T-helper 9 cell (primary cell): ENCODE measurements at places on chromosomes 6 and 20.

GRCh38 chr6:44778513-44778912 lies 391.0 kb downstream of the CDC5L start:
- DNase-seq, result no peak

DNA sequence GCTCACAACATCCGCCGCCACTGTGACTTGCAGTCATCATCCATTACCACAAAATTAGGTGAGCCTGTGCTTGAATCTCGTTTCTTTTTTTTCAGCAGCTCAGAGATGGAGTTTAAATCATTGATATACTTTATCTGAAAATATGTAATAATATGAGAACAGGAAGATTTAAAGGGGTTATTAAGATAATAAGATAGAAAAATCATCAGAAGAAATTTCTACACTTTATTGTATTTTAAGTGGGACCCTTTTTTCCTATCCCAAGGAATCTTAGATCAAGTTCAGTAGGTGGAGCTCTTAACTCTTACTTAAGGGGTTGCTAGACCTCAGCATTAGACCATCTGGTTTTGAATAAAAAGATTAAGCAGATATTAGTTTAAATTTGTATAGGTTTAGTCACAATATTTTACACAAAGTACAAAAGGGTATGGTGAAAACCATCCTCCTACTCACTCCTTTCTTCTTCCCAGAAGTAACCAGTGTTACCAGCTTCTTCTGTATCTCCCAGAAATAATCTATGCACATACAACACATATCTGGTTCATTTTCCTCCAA lies 9.4 kb upstream of the NCOA7 start:
- peak; percentile 32 for DNase-seq

DNA sequence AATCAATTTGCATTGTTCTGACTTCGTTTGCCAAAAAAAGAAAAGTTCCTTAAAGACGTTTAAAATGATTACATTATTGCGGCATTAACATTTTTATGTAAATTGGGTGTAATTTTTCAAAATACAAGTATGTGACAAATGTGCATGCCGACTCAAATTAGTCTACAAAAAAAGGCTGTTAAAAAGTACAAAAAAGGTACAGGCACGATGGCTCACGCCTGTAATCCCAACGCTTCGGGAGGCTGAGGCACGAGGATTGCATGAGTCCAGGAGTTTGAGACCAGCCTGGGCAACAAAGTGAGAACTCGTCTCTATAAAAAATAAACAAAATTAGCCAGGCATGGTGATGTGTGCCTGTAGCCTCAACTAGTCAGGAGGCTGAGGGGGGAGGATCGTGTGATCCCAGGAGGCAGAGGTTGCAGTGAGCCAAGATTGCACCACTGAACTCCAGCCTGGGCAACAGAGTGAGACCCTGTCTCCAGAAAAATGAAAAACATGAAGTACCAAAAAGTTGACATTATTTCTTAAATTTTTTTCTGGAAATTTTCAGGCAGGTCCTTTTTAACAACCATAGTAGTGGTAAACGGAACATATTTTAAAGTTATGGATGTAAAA lies 90.2 kb downstream of the PTPN1 start:
- no peak for DNase-seq

DNA sequence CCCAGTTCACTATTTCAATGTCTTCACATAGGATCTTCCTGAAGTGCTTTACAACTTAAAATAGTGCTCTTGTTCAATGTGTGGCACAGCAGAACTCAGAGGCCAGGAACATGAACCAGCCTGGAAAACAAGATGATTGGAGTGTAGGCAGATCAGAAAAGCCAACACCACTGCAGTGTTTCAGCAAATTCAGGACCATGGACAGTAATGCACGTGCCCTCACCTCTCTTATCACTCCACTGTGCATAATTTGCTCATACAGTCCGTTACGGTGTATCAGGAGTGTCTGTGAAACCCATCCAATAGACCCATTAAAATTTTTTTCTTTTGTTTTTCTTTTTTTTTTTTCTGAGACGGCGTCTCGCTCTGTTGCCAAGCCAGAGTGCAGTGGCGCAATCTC lies 27.6 kb upstream of the HACE1 start:
- no peak for DNase-seq

DNA sequence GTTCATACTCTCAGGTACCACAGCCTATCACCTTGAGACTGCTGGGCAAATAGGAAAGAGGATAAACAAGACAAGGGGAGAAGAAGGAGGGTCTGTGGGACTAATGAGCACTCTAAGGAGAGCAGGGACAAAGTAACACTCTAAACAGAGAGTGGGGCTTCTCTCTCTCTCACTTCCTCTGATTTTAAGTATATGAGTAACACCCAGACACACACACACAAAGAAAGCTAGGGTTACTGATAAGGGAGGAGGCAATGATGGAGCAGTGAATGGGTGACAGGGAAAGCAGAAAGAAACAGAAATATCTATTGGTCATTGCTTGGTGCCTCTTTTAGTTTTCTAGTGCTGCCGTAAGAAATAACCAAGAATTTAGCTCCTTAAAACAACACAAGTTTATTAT lies 96.2 kb upstream of the RNF217 start:
- no peak for DNase-seq

DNA sequence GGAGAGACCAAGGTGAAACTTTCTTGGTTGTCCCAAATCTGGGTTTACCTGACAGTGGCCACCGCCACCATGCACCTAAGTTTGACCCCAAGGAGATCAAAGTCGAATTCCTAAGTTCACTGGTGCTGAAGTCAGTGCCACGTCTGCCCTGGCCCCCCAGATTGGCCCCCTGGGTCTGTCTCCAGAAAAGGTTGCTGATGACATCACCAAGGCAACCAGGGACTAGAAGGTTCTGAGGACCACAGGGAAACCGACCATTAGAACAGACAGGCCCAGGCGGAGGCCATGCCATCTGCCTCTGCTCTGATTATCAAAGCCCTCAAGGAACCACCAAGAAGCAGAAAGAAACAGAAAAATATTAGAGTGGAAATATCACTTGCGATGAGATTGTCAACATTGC lies 91.2 kb downstream of the DLL1 start:
- no peak for DNase-seq
